ENCODE measurements at places on chromosomes 12 and 14.

DNA sequence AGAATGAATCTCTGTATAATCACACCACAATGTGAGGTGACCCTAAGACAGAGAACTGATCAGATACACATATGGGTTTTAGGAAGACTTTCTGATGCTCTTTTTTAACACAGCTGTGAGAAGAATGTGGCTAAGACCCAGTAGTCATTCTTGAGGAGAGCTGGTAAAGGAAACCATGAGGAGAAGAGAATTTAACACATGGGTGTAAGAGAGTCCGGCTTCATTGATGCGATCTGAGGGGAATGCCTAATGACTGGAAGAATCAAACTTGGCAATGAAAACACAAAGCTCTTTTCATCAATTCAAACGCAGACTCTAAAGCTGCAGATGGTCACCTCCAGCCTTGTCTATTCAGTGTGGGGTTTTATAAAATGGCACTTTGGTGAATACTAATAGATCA is 79.3 kb downstream of the FOXA1 start:
- no peak for DNase-seq

- no peak for DNase-seq
Measured at GRCh38 chr12:41466802-41467201, 278.7 kb downstream of the PDZRN4 start.

DNA sequence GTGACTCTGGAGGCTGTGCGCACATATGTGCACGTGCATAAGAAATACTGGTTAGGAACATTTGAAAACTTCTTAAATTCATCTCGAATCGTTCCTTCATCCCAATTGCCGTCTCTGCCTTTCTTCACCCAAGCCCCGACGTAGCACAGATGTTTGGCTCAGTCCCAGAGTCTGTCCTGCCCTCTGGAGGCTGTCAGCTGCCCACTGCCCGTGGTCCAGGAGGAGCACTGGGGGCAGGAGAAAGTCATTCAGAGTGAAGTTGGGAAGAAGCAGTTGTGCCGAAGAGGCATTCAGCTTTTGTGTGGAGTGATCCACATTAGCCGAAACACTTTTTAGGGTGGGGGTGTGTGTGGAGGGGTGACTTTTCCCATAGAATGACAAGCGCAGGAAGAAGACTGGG is 124.9 kb downstream of the TSPAN9 start:
- DNase-seq = no peak

- no peak for DNase-seq
Measured at GRCh38 chr14:77158175-77158881, 16.7 kb upstream of the ZDHHC22 start.

DNA sequence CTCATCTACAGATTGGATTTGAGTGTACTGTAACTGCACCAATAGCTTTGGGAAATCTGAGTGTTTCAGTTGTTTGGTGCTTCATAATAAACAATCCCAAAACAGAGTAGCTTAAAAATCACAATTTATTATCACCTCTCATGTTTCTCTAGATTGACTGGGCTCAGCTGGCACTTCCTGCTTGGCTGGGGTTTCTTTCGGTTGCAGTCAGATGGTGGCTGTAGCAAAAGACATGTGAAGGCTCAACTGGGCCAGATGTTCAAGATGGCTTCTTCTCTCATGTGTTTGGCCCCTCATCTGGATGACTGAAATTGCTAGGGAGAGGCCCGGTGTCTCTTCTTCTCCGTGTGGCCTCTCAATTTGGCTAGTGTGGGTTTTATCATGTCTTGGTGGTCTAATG is 12.1 kb upstream of the BMP4 start:
- DNase-seq = no peak

DNA sequence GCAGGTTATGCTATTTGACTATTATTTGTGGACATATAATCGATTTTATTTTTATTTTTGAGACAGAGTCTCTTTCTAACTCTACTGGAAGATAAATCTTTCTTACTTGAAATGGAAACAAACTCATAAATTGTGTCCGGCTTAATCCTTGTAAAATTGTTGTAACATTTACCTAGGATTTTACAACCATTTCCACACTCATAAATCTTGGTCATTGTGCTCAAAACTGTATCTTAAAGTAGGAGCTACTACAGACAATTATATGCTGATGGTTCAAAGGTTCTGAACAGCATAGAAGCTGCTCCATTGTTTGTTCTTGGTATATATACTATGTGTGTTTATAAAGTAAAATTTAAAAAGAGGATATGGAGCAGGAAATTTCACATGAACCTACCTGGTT is 4.6 kb upstream of the ARF6 start:
- no peak for DNase-seq

GRCh38 chr12:29552324-29552927 is 54.9 kb upstream of the OVCH1 start:
- DNase-seq = peak; percentile 82

GRCh38 chr12:12872139-12872933 is 19.0 kb upstream of the GPRC5A start:
- no peak for DNase-seq

GRCh38 chr14:21987937-21988336 is 314.3 kb upstream of the OR4E1 start:
- DNase-seq = no peak

DNA sequence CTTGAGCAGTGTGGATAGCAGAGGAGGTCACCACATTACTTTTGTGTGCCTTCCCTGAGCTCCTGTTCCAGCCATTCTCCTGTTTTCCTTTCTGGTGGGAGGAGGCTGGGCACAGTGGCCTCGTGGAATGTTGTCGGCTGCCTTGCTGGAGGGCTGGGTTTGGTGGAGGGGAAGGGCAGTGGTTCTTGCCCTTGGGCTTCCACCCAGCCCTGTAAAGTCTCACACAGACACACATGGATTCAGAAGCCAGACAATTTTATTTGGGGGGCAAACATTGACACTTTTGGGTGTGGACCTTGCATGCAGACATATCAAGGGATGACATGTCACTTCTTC is 866 bp downstream of the NPFF start:
- no peak for DNase-seq

GRCh38 chr14:91706996-91707395 is 24.9 kb downstream of the CATSPERB start:
- no peak for DNase-seq

DNA sequence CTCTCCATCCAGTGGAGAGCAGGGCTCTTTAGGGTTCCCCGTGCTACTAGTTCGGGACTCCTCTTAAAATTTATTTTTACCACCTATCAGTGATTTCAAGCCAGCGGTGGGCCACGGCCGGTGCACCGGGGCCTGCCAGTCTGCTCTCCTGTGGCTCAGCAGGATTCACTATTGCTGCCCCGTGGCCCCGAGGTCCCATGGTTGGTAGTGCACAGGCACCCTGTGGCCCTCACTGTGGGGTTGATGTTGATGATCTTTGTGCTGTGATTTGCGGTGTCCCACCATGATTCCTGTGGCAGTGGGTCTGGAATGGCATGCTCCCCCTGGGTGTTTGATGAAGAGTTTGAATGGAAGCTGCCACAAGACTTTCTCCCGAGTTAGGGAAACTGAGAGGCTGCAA is 12.6 kb upstream of the MEG3 start:
- no peak for DNase-seq

GRCh38 chr12:77189458-77189857 is 124.1 kb upstream of the E2F7 start:
- no peak for DNase-seq

DNA sequence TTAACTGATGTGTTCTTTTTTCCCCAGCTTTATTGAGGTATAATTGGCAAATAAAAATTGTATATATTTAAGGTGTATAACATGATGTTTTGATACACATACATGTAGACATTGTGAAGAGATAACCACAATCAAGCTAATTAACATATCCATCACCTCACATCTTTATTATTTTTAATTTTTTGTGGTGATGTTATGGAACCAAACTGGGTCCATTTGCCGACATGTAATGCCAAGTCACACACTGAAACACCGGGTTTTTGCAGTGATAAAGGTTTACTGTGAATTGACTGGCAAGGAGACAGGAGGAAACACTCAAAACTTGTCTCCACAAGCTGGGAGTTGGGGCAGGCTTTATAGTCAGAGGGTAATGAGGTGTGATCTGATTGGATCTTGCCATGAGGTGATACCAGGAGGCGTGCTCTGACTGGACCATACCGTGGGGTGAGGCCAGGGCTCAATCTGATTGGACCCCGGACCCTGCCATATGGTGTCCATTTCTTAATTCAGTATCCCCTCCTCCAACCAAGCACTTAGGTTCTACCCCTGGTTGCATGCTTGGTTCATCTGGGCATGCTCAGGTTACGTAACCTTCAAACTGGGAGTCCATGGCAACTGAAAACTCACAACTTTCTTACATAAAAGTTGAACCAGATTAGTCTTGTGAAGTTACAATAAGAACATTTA is 11.8 kb upstream of the WSCD2 start:
- DNase-seq = no peak

DNA sequence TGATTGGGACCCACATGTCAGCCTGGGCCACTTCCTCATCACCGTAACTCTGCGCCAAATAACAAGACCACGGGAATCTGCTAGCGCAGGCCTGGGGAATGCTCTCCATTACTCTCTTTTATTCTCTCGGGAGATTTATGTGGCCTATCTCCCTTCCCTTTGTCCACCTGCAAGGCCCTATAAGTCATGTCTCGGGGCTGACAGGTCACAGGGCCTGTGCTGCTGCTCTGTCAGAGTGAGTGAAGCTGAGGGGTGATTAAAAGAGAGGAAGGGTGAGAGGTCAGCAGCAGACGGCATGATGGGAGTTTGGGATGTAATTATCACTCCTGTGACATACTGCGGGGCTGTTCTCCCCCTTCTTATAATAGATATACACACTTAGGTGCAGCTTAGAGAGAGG is 26.2 kb upstream of the GPATCH2L start:
- no peak for DNase-seq

DNA sequence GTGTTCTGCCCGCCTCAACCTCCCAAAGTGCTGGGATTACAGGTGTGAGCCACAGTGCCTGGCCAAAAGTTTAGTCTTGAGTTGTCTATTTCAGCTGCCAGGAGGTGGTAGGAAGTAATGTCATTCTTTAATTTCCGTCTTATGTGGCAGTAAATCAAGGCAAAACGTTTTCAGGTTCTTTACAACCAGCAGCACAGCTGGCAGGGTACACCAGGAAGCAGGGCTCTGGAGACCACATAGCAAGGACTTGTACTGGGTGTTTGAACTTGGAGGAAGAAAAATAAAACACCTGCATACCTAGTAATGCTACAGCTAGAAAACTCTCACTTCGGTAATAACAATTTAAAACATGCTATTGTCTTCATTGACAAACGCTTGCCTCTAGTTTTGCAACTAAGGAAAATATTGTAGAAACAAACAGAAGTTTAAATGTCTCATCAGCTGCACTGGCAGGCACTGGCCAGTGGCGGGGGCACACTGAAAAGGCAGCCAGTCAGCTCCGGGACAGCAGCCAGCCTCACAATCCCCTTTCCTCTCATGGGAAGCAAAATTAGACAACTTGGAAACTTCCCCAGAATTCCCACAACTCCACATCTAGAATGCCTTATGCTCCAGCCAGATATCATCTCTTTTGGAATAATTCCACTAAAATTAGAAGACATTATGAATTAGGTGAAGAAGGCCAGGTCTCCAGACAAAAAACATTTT is 72.2 kb downstream of the CLIP1 start:
- DNase-seq = no peak

DNA sequence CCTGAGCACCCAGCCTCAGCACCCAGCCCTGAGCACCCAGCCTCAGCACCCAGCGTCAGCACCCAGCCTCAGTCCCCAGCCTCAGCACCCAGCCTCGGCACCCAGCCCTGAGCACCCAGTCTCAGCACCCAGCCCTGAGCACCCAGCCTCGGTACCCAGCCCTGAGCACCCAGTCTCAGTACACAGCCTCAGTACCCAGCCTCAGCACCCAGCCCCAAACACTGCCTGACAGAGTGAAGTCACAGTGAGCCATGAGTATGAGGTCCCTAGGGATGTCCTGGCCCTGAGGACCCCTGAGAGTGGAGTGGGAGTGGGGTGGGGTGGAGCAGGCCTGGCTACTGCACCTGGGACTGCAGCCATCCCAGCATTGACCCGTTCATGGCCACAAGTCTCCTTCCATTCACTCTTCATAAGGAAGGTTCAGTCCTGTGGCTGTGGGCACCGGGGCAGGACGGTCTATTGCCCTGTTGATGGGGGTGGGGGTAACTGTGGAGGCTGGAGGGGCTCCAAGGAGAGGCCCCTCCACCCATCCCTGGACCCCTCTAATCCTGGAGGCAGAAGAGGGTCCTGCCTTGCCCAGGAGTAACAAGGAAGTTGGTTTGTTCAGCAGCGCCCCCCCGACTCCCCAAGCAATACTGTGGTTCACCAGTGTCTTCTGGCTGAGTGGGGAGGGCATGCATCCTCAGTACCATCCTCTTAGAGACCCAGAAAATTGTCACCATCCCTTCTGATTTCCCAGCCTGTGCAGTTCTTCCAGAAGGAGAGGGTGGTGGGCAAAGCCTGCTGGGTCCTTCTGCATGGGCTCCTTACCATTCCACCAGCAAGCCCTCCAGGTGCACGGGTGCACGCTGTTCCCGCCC is 140.5 kb downstream of the ADGRD1 start:
- DNase-seq = peak; percentile 6

DNA sequence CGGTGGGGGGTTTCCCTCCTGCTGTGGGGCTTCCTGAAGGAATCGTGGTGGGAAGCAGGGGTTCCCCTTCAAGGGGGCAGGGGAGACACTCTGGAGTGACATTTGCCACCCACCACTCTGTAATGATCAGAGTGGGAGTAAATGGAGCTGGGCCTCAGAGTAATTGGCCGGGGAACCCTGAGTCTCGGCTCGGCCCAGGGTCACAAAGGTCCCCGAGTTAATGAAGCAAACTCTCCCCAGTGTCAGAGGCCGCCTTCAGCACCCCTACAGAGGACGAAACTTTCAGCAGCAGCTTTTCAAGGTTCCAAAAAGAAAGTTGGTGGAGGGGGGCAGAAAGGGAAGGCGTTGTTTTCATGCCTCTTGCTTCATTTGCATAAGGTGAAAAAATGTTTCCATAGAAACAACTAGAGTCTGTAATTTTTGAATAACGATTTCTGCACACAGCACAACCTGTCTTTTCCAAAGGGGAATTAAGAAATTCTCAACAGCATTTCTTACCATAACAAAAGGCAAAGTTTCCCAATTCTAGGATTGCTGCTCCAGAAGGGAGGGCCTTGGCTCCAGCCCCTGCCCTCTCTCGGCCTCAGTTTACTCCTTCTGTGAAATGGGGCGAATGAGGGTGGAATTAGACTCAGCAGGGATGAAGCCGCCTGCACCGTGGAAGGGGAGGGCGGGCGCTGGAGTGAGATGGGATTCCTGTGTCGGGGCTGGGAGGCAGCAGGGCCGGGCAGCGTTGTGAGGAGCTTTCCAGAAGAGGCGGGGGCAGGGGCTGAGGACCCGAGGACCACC is 67.0 kb upstream of the BEGAIN start:
- DNase-seq = no peak

Data from mesothelial cell of epicardium (in vitro differentiated cells).